ENCODE measurements at places on chromosomes 13 and 19.

- peak; percentile 66 for DNase-seq
Measured at GRCh38 chr13:111153977-111154332, 38.8 kb downstream of the ARHGEF7 start.

GRCh38 chr13:79349011-79349410 is 57.0 kb downstream of the RBM26 start:
- no peak for DNase-seq

- no peak for DNase-seq
Measured at GRCh38 chr13:99347911-99348451, 40.8 kb upstream of the GPR183 start.

DNA sequence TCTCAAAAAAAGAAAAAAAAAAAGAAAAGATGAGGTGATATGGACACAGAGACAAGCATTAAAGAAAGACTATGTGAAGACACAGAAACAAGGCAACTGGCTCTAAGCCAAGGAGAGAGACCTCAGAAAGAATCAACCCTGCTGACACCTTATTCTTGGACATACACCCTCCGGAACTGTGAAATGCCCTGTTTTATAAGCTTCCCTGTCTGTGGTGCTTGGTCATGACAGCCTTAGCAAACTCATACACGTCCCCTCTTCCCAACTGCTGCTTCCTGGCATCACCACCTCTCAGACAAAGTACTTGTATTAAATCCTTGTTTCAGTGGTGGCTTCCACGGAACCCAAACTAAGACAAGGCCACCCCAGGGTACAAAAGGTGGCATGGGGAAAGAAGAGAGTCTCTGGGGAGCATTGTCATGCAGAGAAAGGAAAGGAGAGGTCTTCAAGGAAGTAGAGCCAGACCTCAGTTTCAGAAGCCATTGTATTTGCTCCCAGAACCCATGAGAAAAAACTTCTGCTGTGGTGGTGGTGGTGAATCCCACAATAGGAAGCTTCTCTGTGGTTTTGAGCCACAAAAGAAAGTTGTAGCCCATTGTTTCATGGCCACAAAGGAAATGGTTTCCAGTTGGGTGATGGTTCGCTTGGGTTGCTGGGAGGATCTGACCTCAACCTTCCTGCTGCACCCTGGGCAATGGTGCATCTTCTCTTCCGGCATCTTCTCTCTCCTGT is 16.3 kb upstream of the TSPAN16 start:
- no peak for DNase-seq

DNA sequence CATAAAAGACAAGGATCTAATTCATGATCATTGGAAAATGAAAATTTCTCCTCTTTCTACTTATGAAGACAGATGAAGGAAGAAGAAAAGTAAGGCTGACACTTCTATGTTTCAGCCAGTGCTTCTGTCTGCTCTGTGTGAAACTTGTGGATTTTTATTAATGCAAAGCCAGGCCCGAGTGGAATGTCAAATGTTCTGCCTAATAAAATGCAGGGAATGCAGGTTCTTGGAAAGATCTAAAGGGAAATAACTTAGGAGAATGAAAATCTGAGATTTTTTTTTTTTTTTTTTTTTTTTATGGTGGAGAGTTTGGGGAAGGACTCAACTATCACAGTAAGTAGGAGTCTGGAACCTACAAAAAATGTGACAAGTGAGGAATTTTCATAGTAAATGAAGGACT is 1732.3 kb upstream of the SLC10A2 start:
- no peak for DNase-seq

DNA sequence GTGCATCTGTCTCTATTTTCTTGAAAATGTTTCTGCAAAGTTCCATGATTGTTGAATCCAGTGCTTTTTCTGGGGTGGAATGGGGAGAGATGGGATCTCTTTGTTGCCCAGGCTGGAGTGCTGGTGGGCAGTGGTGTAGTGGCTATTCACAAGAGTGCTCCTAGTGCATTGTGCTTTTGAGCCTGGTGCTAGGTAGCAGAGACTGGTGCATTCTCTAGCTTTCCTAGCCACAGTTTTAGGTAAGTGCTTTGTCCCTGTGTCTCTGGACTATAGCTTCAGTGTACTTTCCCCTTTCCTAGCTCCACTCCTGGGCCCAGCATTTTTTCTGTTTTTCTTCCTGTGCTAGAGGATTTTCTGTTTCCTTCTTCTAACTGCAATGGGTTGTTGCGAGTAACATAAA is 825.6 kb downstream of the SLITRK6 start:
- no peak for DNase-seq

DNA sequence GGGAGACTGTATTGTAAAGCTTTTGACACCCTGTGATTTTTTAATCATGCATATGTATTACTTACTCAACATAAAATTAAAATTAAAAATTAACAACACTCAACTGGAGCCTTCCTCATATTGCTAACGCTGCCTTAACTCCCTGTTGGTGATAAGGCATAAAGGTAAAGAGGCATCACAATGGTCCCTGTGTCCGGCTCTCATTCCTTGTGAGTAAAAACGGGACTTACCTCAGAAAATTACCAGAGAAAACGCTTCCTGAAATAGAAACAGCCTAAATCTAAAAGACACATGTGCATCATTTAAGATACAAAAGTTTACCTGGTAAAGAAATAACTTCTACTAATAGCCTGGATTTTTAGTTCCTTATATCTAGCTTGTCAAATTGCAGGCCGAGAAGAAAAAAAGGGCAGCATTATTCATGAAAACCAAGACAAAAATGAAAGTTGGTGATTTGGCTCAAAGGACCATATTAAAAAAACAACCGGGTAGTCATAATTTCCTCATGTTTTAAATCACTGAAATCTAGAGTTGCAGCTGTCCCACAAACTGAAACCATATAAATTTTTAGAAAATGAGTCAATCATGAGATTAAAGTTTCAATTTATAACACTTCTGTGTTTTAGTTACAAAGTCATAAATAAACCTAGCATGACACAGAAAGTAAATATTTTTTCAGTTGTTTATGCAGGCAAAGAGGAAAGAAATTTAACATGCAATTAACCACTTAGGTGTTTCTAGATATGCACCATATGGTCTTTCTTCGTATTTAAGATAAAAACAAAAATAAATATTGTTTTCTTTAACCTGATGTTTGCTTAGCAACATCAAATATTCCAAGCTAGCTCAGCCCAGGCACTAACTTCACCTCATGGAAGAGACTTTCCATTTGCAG is 94.7 kb downstream of the MIPEP start:
- DNase-seq = no peak

GRCh38 chr13:114058051-114058867 is 74.2 kb downstream of the RASA3 start:
- no peak for DNase-seq

DNA sequence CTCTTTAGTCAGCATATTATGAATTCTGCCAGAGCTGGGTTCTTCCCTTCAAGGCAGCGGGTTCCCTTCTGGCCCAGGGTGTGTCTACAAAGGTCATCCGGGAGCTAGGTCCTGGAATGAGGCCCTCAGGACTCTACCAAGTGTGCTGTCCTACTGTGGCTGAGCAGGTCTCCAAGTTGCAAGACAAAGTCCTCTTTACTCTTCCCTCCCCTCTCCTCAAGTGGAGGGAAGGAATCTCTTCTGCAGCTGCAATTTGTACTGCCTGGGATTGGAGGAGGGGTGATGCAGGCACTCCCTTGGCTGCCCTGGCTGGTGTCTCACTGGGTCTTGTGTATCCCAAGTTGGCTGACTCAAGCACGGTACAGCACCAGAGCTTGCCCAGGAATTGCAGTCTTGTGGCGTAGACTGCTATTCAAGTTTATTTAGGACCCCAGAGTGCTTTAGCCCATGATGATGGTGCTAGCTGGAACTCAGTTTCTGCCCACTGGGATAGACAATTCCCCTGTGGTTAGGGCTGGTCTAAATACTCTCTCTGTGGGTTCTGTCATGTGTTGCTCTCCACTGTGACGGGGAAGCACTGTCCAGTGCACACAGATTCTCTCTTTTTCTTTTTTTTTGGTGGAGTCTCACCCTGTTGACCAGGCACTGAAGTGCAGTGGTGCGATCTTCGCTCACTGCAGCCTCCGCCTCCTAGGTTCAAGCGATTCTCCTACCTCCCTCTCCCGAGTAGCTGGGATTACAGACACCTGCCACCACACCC is 28.5 kb downstream of the RFC3 start:
- peak; percentile 4 for DNase-seq

DNA sequence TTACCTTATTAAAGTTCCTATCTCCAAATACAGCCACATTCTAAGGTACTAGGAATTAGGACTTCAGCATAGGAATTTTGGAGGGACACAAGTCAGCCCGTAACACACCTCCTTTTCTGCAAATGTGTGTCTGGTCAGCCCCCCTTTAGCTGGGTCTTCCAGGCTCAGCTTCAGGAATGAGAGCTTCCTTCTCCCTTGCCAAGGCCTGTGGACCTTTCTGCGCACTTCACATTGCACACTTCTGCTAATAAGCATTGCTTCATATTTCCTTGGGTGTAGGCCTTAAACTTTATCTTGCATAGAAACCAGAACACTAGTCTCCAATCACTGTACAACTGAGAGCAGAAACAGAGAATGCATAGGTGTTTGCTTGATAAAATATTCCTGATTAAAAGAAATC is 4.5 kb upstream of the STK24 start:
- no peak for DNase-seq

GRCh38 chr19:7788178-7788932 is 25.3 kb downstream of the CLEC4M start:
- no peak for DNase-seq

DNA sequence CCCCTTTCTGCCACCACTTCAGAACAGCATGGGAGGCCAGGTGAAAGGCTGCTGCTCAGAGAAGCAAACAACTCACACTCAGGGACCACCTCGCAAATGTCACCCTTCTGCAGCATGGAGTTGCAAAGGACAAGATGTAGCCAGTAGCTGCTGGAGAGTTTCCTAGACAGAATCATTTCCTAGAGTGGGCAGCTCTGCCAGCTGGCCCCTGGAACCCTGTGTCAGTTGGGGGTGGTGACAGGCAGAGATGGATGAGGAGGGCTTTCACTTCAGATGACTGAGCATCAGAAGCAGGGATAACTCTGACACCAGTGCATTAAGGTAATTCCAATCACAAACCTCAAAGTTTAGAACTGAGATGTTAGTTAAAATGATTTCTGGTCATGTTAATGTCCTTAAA is 34.4 kb upstream of the EPHX3 start:
- no peak for DNase-seq

GRCh38 chr13:113117335-113117872 is 5.2 kb upstream of the F10 start:
- DNase-seq = no peak

GRCh38 chr19:45569619-45570421 is 14.8 kb downstream of the OPA3 start:
- peak; percentile 86 for DNase-seq

DNA sequence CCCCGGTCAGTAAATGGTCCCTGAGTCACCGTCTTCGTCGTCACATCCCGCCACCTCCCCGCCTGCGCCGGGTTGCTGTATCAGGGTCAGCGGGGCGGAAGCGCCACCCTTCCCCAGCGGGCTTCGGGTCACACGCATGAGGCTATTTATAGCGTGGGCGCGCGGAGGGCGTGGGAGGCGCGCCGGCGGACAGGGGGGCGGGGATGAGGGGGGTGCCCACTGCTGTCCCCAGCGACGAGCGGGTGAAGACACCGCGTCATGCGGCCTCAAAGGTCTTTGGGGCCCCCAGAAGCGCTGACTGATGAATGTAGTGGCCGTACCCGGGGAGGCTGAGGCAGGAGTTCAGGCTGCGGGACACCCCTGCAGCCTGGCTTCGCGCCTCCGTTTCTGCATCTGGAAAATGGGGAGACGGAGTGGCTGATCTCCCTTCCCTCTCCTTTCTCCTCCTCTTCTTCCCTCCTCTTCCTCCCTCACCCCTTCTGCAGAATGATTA is 7.9 kb downstream of the UNC13A start:
- peak; percentile 21 for DNase-seq

- no peak for DNase-seq
Measured at GRCh38 chr13:93621966-93622365, 395.4 kb downstream of the GPC6 start.

GRCh38 chr19:48239582-48240141 is 16.1 kb downstream of the CARD8 start:
- DNase-seq = no peak

- DNase-seq = peak; percentile 33
Measured at GRCh38 chr13:71759651-71760511, 107.1 kb downstream of the DACH1 start.

DNA sequence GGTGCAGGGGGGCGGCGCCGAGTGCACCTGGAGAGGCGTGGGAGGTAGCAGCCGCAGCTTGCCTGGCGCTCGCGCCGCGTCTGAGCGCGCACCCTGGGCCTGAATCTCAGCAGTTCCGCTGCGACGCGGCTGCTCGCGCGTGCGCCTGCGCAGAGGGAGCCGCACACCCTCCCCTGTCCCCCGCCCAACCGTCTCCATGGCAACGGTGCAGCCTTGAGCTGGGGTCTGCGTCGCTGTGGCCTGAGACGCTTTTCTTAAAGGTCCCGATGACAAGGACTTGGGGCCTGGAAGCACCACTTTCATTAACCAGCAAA is at the start of gene PNMA8B:
PNMA8B (minus strand) TSS at position 82 of the 314 bp plus-strand sequence. CDS start 402 bp downstream, outside the sequence.
- peak; percentile 96 for DNase-seq

- DNase-seq = no peak
Measured at GRCh38 chr13:70088926-70089325, 18.7 kb upstream of the ATXN8OS start.

GRCh38 chr19:6381030-6381750 is 5.5 kb upstream of the PSPN start:
- no peak for DNase-seq

DNA sequence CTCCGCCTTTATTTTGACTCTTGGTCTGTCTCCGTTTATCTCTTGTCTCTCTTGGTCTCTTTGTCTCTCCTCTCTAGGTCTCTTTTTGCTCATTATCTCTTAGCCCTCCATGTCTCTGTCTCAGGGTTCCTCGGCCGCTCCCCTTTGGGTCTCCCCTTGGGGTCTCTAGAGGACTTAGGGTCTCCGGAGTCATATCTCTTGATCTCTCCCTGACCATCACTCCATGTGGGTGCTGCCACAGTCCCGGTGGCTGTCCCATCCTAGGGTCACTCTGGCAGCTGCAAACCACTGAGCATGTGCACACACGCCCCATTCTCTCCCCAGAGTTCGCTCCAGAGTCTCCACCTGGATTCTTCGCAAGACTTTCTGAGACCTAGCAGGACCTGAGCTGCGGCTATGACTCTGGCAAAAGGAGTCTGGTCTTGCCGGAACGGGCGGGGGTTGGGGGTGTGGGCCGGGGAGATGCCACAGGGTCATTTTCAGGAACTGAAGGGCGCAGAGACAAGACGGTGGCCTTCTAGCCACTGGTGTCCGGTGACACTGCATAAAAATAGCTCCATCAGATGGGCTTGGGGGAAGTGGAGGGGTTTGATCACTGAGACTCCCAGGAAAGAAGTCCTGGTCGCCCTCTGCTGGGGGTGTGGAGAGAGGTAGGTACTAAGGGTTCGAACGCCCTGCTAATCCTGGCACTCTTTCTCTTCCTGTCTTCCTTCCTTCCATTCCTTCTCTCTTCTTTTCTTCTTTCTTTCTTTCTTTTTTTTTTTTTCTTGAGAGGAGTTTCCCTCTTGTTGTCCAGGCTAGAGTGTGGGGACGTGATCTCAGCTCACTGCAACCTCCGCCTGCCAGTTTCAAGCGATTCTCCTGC is 1.2 kb upstream of the KCNA7 start:
- DNase-seq = peak; percentile 70

Measured in ELF-1 (cell line).